ENCODE measurements at places on chromosomes 7 and 10.

GRCh38 chr10:3835770-3836169 lies 50.8 kb upstream of the KLF6 start:
- DNase-seq, result no peak

DNA sequence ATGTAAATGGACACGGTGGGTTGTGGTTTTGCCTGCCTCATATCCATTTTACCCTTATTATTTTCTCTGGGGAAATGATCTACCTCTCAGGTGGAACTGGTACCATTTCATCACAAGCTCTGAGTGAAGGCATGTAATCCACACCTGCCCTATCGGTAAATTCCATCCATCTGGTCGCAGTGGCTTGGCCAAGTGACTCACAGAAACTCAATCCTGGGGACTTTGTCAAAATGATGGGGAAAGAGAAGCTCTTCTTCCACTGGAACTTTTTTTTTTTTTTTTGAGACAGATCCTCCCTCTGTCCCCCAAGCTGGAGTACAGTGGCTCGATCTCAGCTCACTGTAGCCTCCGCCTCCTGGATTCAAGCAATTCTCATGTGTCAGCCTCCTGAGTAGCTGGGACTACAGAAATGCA lies 48.2 kb upstream of the ANKRD1 start:
- DNase-seq, result no peak

GRCh38 chr7:17680943-17681351 lies 259.3 kb downstream of the SNX13 start:
- no peak for DNase-seq

DNA sequence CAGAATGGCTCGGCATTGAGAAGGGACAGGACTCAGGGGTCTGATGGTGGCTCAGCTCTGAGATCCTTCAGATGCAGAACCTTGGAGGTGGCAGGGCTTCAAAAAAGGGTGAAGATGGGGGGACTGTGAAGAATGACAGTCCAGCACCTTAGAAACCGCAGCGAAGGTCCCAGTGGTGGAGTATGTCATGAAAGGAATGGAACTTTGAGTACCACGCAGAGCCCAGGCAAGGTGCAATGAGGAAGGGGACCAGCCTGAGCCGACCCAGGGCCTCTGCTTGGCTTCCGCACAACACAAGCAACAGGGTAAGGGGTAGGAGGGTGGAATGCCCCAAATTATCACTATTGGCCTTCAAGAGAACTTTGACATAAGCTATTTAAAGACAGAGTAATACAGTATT lies 8.2 kb upstream of the GPAM start:
- DNase-seq, result no peak

DNA sequence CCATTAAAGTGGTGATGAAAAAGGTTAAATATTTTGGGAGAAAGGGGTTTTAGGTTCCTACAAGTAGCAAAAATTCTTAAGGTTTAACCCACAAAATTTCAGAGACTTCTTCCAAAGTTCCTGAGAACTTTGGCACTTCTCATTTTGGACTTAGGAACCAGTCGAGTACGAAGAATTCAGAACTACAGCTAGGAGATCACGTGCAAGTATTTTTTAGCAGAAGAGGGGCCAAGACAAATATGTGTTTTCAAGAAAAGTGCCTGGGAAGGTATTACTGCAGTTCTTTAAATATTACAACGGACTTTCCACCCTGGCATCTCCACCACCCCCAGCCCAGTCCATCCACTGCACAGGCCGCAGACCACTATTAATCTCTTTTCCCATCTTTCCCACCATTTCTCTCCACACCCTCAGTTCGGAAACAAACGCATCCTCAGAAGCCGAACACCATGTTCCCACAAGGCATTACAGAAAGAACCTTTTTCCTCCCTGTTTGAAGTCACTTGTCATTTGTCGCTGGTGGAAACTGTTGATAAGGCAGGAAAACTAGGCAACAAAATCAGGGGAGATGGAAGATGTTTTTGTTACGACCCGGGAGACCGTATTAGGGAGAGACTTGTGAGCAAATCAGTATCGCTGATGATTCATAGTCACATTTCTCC lies 7.1 kb downstream of the INHBA start:
- no peak for DNase-seq

GRCh38 chr10:103451091-103451813 lies 918 bp downstream of the CALHM2 start:
- no peak for DNase-seq

DNA sequence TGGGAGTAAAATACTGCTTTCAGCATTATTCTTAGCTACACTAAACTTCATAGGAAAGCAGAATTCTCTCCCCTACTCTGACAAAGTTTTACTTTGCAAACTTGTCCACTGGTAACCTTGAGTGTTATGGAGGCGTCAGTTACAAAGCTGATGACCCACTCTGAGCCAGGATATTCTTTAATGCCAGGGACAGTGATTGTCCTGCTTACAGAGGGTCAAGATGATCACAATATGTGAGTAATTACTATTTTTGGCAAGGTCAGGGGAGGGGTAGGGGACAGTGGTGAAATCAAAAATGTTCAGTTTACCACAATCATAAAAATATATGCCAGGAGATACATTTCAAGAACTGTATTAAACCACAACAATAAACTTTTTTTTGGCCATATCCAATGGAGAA lies 520.6 kb downstream of the SUGCT start:
- DNase-seq, result no peak

DNA sequence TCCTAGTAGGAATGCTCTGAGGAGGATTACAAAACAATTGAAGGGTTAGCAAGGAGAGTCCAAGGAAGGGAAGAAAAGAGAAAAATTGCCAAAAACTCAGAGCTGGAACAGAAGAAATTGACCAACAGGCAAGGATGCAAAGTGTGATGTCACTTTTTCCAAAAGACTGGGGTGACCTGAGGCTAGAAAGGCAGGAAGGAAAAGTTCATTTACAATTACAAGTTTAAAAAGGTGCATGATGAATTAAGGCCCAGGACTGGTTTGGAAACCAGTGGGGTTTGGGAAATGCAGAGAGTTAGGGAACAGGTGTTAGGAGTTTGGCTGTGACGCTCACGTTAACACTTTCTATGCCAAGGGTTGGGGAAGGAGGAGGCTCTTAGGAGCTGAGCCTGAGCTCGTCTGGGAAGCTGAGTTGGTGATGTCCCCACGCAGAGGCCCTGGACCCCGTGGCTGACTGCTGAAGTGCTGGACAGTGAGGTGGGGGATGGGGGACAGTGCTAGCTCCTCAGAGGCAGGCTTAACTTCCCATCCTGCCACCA lies 92.6 kb upstream of the PODXL start:
- DNase-seq, result no peak

DNA sequence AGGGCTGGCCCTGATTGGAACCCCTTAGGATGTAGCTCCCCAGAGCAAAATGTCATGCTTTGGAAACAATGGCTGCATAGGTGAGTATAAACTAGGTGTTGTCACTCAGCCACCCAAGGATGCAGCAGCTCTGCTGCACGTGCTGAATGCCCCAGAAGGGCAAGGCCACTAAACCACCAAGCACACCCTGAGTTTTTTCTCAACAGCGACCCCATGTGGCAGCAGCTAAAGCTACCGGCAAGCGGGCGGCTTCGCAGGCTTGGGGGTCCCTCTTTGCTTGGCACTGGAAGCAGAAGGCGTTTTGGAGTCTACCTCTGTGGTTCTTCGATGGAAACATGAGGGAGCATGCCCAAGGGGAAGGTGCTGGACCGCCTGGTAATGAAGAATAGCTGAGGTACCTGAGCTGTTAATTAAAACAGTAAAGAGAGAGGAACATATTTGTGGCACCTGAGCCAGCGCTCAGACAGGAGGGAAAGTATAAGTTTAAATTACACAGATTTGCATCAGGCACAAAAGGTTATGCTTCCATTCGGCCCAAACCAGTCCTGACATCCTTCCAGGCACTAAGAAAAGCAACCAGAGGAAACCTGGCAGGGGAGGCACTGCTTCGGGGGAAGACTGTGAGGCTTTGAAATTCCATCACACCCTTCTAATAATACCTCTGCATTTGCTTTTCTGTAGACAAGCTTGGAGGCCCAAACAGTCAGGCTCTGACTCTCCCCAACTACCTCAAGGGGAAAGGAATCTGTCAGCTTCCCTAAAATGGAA lies 152.1 kb downstream of the GFRA1 start:
- no peak for DNase-seq

- DNase-seq, result no peak
Measured at GRCh38 chr10:44628921-44629320, 244.0 kb upstream of the CXCL12 start.

DNA sequence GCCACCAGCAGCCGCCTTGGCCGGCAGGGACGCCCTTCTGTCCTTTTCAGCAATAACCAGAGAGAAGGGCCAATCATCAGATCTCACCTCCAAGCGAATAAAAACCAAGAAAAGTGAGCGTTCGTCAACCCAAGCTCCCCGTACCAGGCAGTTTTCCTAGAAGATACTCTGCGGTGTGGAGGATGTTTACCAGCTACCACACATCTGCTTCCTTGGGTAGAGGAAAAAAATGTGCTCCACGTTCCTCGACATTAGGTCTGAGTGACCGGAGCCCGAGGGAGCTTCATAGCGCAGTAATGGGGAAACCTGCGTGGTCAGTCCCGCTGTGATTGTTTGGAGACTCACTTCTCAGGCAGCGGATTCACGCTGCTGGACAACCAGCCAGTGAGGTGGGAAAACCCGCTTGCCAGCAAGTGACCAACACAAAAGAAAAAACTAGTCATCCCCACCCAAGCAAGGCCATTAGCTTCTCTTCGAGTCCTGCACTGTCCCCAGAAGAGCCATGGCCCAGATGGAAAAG lies 73.0 kb downstream of the ZRANB1 start:
- DNase-seq, result no peak

DNA sequence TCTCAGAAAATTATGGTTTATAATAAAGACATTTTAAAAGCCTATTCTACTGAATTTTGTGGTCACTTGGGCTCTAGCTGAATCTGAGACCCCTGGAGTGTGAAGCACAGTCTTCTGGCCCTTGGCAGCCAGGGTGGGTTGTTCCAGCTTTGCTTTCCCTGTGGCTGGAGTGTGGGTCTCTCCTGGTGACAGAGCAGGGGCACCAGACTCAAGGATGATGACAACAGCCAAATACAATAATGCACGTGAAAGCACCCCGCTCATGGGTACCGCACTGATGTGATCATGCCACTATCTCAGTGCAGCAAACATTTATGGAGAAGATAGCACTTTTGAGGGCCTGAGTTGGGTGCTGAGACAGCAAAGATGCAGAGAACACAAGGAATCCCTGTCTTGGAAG lies 134.8 kb upstream of the ADAM12 start:
- no peak for DNase-seq

- no peak for DNase-seq
Measured at GRCh38 chr10:80480852-80481251, 26.7 kb downstream of the TSPAN14 start.

- no peak for DNase-seq
Measured at GRCh38 chr10:71448146-71448545, 51.4 kb downstream of the CDH23 start.

- DNase-seq, result no peak
Measured at GRCh38 chr10:131698986-131699385, 201.8 kb upstream of the PPP2R2D start.

GRCh38 chr7:91235211-91235832 lies 28.9 kb upstream of the FZD1 start:
- no peak for DNase-seq

DNA sequence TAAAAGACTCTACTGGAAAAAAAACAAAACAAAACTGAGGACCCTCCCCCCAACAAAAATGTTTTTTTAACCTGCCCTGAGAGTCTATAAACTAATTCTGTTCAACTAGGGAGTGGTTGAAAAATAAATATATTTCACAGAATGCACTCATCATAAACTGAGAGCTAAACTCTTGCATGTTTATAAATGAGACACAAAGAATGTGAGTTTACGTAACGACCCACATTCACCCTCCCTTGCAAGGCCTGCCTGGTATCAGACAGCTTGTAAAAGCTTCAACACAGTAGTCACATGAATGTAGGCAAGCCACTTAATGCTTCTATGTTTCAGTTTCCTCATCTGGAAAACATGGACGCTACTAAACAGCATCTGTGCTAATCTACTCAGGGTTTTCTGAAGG lies 50.3 kb downstream of the JAZF1 start:
- no peak for DNase-seq

DNA sequence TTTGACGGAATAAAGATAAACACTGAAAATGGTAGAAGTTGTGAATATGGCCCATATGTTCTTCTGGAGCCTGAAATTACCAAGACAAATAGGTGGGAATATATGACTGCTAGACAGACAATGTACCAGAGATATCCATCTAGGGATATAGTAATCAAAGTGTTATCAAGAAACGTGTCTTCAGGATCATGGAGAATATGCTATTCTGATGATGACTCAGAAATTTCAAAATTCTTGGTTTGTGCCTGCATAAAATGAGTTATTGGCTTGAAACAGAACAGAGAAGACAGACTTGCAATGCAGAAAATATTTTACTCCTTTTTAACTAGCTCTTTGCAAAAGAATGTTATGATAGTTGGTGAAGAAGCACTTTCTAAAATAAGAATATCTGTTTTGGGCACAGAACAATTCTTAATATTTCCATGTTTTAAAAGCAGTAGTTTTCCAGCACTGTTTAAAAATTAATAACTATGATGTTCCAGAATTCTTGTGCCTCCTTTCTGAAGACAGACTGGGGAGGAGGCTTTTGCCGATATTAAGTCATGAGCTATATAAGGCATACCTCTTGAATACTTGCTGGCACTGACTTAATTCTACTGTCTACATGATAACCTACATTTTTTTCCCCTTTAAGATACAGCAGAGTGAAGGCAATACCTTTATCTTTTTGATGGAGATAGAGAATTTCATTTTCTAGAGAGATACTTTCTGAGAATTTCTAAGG lies 34.4 kb upstream of the CABCOCO1 start:
- DNase-seq, result no peak

DNA sequence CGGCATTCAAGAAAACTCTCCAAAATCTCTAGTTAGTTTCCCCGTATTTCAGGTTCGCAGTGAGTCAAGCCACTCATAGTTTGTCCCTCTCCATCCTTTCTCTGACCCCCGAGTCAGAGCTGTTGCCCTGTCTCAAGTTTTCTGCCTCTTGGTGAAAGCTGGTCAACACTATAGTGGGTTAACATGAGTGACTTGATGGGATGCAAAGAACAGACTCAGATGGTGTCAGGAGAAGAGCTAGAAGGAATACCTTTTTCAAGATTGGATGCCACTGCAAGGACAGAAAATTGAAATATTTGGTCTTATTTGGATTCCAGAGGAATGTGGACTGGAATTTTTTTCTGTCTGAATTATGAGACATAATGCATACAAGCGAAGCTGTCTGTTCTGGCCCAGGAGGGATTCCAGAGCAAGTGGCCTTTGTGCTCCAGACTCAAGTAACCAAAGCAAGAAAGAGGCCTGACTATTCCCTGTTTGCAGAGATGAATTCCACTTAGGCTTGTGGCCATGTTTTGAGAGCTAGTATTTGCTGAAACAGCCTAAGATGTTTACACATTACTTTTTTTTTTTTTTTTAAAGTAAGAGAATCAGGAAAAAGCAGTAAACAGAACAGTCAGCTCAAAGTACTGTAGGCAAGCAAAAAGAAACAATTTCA lies 67.4 kb downstream of the VWC2 start:
- no peak for DNase-seq

- no peak for DNase-seq
Measured at GRCh38 chr7:128938544-128939074, 882 bp downstream of the IRF5 start.

Data from hippocampal formation (tissue), 2 donors.